ENCODE measurements at places on chromosomes 1 and 21.

DNA sequence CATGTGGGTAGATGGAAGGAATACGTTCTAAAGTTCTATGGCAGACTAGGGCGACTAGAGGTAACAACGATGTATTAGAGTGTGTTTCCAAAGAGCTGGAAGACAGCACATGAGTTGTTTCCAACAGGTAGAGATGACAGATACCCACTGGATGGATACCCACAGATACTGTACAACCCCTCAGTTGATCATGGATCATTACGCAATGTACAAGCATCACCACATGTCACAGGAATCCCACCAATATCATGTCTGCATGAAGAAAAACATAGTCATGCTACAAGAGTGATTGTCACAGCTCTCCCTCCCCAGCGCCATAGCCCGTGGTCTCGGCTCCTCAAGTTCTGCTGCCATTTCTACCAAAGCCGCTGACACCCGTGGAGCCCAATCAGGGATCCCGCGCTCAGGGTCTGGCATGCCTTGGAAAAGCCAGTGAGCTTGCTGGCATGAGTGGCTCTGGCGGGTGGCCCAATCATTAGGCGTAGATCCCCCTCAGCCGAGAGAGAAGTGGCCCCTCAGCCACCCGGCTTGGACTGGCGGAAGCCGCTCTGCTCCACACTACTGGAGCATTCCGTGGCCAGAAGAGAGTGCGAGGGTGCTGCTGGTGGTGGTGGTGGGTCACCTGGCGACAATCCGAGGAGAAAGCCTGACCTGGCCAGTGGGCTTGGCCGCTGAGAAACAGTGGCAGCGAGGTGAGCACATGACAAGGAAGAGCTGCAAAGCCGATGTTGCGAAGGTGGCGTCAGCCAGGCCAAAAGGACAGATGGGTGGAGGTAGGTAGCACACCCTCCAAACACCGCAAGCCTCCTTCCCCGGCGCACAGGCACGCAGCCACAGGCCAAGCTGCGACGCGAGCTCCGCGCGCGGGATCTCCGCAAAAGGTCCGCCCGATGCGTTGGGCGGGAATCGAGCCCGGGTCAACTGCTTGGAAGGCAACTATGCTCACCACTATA, 65.7 kb upstream of the FCGR2A start:
- no peak for DNase-seq

DNA sequence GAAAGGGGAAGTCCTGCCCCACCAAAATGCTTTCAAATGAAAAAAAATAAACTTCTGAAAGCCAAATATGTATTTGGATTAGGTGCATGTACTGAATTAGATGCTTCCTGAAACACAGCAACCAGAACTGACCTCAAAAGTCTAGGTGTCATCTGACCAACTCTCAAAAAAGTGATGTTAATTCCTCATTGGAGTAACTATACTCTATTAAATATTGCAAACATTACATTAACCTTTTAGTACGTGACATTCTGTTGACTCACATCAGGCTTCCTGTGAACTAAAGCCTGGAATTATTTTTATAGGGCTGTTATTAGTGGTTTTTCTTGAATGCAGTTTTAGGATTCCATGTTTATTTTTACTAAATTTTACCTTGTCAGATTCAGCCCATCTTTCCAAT, 73.5 kb downstream of the ASTN1 start:
- no peak for DNase-seq

GRCh38 chr1:82799261-82799660, 998.5 kb downstream of the ADGRL2 start:
- DNase-seq: no peak

- no peak for DNase-seq
Measured at GRCh38 chr1:181205901-181206300, 117.4 kb downstream of the IER5 start.

DNA sequence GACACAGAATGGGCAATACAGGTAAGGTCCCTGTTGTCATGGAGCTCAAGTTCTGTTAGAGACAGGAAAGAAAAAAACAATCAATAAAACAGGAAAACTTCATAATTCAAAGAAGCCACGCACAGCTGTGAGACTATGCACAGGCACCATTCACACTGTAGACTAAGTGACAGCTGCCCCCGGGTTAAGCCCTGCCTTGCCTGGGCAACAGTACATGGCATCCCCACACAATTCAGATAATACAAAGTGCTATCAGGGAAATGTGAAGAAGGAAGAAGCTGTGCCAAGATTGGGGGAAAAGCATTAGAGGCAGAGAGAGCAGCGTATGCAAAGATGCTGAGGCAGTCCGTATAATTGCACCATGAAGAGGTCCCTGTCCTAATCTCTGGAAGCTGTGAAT, 9.0 kb upstream of the KCNE2 start:
- no peak for DNase-seq

All from GDM1 (cell line).